Lung (tissue), 17 donors: ENCODE measurements at places on chromosomes 11 and 22.

DNA sequence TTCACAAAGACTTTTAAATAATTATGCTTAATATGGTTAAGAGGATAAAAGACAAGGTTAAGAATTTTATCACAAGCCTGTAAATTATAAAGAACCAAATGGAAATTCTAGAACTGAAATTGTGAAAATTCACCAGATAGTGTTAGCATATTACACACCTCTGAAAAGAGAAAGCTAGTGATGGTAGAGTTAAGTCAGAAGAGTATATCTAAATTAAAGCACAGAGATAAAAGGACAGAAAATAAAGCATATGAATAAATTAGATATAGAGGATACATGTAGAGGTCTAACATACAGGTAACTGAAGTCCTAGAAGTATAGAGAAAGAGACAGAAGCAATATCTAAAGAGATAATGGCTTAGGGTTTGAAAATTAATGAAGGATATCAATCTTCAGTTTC lies 4.2 kb upstream of the CLTCL1 start:
- no peak overlapping the region for H3K4me3 ChIP-seq
- no peaks in the 10 kb centered on the region for H3K36me3 ChIP-seq
- H3K27ac ChIP-seq, result no peak overlapping the region

GRCh38 chr11:28257761-28258160 lies 149.6 kb downstream of the METTL15 start:
- peaks cover 3% of the 10 kb centered on the region for H3K36me3 ChIP-seq
- no peaks in the 10 kb centered on the region for H3K27me3 ChIP-seq
- no peak for DNase-seq
- no peak overlapping the region for H3K27ac ChIP-seq
- no peak overlapping the region for H3K4me3 ChIP-seq

DNA sequence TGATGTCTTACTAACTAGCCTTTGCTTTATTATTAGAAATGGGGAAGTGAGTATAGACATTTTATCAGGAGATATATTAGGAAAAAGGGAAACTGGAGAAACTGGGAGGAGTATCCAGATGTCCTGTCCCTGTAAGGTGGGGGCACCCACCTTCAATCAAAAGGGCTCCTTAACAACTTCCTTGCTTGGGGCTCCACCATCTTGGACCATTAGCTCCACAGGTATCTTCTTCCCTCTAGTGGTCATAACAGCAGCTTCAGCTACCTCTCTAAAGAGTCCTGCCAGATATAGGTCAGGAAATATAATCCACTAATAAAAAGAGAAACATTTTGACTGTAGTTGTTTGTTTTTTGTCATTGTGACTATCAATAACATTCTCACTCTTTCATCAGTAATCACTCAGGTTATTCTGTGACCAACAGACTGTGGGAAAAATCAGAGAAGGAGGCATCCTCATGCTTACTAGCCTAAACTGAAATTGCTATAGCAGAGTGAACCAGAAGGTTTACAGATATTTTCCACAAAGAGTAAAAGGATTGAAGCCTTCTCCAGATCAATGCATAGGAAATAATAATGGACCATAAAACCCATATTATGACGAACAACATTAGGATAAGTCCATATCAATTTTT lies 10.4 kb downstream of the OR51B4 start:
- H3K27me3 ChIP-seq, result no peaks in the 10 kb centered on the region
- no peak for DNase-seq
- H3K36me3 ChIP-seq, result no peaks in the 10 kb centered on the region
- no peak overlapping the region for H3K27ac ChIP-seq
- no peak overlapping the region for H3K4me3 ChIP-seq

- no peaks in the 10 kb centered on the region for H3K27me3 ChIP-seq
- no peaks in the 10 kb centered on the region for H3K36me3 ChIP-seq
- no peak for DNase-seq
- no peak overlapping the region for H3K4me3 ChIP-seq
- H3K4me1 ChIP-seq, result peaks cover 15% of the 10 kb centered on the region
- no peak overlapping the region for H3K27ac ChIP-seq
Measured at GRCh38 chr11:6640985-6641701, 14.5 kb downstream of the DCHS1 start.

- H3K27me3 ChIP-seq, result no peaks in the 10 kb centered on the region
- H3K27ac ChIP-seq, result no peak within 1 kb of the TSS
- H3K4me1 ChIP-seq, result no peaks in the 10 kb centered on the region
- DNase-seq, result no peak
- no peaks in the 10 kb centered on the region for H3K36me3 ChIP-seq
Measured at GRCh38 chr11:66291706-66292542, at the start of gene TMEM151A. TSS of gene TMEM151A (plus strand) at chr11:66291894. CDS start at chr11:66292014, 120 bp downstream.

DNA sequence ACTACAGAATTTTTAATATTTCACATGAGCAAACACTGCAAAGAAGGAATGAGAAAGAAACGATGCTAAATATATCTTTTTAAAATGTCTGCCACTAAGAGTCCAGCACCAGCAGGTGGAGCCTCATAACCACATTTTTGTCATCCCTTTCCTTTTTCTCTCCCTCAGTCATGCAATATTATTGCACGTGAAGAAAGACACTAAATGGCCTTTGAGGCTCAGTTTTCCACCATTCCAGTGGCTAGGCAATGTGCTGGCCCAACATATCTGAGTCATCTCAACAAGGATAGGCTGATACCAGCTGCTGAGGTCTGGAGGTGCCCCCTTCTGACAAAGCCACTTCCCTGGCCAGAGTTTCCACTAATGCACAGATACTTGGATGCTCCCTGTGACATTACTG lies 1.8 kb downstream of the ALKBH8 start:
- H3K4me3 ChIP-seq, result no peak overlapping the region
- peaks cover 2% of the 10 kb centered on the region for H3K36me3 ChIP-seq
- peaks cover 4% of the 10 kb centered on the region for H3K4me1 ChIP-seq
- no peak overlapping the region for H3K27ac ChIP-seq
- DNase-seq, result peak; percentile 67

DNA sequence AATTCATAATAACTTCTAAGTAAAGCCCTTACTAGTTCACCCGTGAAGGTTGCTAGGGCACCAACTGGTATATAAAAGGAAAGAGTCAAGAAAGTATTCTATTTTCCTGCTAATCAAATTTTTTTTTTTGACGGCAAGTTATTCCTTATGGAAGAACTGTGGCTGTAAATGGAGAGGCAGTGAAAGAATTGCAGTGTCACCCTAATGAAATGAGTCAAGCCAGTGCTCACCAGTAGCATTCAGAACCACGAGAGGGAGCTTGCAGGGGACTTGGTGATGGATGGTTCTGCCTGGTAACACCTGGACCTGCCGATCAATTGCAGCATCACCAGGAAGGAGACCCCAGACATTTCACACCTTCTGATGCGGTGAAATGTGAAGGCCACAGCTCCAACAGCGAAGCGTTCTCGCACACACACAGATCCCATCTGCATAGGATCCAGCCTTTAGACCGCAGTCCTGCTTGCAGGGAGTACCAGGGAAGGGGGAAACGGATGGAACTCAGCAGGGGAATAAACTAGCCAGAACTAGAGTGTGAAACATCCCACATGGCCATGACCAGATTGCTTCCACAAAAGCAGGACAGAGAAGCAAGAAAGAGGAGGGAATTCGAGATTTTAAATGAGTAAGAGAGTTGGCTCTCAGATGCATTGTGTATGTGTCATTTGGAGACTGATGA lies 326.2 kb downstream of the TBC1D22A start:
- no peaks in the 10 kb centered on the region for H3K27me3 ChIP-seq
- no peaks in the 10 kb centered on the region for H3K36me3 ChIP-seq
- no peak overlapping the region for H3K27ac ChIP-seq
- H3K4me1 ChIP-seq, result peaks cover 20% of the 10 kb centered on the region
- H3K4me3 ChIP-seq, result no peak overlapping the region
- no peak for DNase-seq
